Non-pigmented ciliary epithelial cell (primary cell): ENCODE measurements at places on chromosomes 16 and 17.

- peak; percentile 92 for DNase-seq
Observed at GRCh38 chr17:19958023-19958422, 19.6 kb downstream of the AKAP10 start.

- DNase-seq: no peak
Observed at GRCh38 chr16:48384520-48385252, 527 bp downstream of the SIAH1 start.

- DNase-seq: no peak
Observed at GRCh38 chr17:75514299-75514918, 928 bp downstream of the CASKIN2 start.

DNA sequence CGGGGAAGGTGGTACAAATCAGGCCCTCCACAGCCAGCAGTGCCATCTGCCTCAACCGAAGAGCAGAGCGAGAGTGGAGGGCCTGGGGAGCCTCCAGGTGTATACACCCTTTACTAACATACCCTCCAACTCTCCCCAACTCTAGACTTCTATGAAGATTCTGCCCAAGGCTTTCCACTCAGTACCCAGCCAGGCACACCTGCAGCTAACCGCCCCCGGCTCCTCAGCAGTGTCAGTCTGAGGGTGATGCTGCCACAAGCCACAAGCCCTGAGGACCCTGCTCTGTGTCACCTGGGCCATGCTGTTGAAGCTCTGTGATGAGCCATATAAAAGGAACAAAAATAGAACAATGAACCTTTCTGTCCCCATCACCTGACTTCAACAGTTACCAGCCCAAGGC is 3.8 kb downstream of the CENPV start:
- DNase-seq: no peak

- no peak for DNase-seq
Observed at GRCh38 chr17:48541036-48541576, 3.8 kb downstream of the HOXB2 start.

GRCh38 chr17:32488604-32489180 is 1.9 kb downstream of the CDK5R1 start:
- no peak for DNase-seq

- no peak for DNase-seq
Observed at GRCh38 chr17:48723423-48724250, 652 bp downstream of the PRAC2 start.

DNA sequence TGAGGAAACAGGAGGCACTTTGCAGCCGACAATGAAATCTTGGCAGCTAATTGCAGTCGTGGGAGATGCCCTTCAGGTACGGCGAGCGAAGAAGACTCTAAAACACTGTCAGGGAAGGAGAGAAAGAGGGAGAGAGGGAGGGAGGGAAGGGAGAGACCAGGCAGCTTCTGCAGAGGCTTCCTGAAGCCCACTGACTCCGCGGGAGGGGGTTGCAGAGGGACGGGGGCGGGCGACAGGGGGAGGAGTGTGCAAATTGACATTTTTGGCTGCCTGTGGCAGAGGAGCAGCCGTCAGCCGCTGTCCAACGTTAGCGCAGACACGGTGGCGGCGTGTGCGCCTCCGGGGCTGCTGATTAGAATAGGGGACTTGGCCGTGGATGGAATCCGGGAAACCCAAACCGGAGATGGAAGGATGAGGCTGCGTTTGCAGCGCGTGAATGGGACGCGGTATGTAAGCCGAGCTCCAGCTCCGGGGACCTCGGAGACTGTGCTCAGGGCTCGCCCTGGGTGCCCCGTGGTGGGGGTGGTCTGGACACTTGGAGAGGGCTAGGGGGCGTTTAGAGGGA is 849.1 kb upstream of the RBFOX1 start:
- no peak for DNase-seq

DNA sequence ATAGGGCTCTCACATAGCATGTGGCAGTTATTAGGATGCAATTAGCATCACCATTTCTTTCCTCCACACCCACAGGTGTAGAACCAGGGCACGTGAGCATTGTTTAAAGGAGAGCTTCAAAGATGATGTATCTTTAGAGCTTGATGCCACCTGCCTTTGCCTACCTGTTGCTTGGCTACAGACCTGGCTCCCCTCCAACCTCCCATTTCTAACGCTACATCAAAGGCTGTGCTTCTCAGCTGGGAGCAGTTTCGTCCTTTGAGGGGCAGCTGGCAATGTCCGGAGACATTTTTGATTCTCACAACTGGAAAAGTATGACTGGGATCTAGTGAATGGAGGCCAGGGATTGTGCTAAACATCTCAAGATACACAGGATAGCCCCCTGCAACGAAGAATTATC is 78.5 kb upstream of the CLEC3A start:
- no peak for DNase-seq

GRCh38 chr17:35963663-35964062 is 17.6 kb downstream of the CCL16 start:
- DNase-seq: no peak
